ENCODE measurements at places on chromosomes 2 and 18. TPM values are rescaled to one million over a fixed set of nuclear protein-coding genes. Genes with fewer than 3 reads are reported as not detected.

Gene SERPINB7
- total RNA-seq: not detected

- no peak for DNase-seq
- H3K27me3 ChIP-seq: no peaks in the 10 kb centered on the region
- H3K36me3 ChIP-seq: no peaks in the 10 kb centered on the region
- H3K4me3 ChIP-seq: no peak overlapping the region
- no peak overlapping the region for H3K27ac ChIP-seq
- no peaks in the 10 kb centered on the region for H3K4me1 ChIP-seq
These were observed 631.0 kb upstream of the NXPH2 start for GRCh38 chr2:139411236-139411635.

Gene CHRND
- total RNA-seq: not detected

- no peaks in the 10 kb centered on the region for H3K27me3 ChIP-seq
- peaks cover 6% of the 10 kb centered on the region for H3K36me3 ChIP-seq
- H3K27ac ChIP-seq: no peak overlapping the region
- H3K4me1 ChIP-seq: peaks cover 67% of the 10 kb centered on the region
These were observed 131.9 kb upstream of the EML6 start for GRCh38 chr2:54591551-54591950.

- H3K27ac ChIP-seq: no peak overlapping the region
- no peaks in the 10 kb centered on the region for H3K27me3 ChIP-seq
These were observed 143.5 kb upstream of the PID1 start for GRCh38 chr2:229414631-229415030.

- peaks cover 14% of the 10 kb centered on the region for H3K4me1 ChIP-seq
- H3K36me3 ChIP-seq: no peaks in the 10 kb centered on the region
- H3K27me3 ChIP-seq: no peaks in the 10 kb centered on the region
- DNase-seq: no peak
- no peak overlapping the region for H3K27ac ChIP-seq
These were observed 7.5 kb downstream of the SH3RF3 start for GRCh38 chr2:109136542-109136941.

DNA sequence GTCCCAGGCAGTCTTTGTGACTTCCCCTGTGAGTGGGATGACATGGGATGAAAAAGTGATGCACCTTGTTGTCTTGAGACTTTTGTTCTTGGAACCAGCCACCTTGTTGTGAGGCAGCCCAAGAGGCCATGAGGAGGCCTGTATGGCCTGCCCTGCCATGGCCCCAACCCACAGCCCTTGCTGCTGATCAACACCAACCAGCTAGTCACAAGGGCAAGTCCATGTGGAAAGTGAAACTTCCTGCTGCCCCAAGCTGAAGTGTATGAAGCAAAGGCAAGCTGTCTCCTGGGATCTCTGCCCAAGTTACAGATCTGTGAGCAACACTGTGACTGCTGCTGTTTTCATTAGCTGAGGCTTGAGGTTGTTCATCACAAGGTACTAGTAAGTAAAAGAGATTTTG lies 21.6 kb downstream of the TMEM18 start:
- H3K4me3 ChIP-seq: no peak overlapping the region
- H3K27ac ChIP-seq: no peak overlapping the region
- H3K27me3 ChIP-seq: peaks cover 9% of the 10 kb centered on the region

Gene SETBP1
- total RNA-seq: 25.8 TPM

Gene RAB11FIP5
- 20.6 TPM for total RNA-seq

Gene FBLN7
- 2.0 TPM for total RNA-seq

DNA sequence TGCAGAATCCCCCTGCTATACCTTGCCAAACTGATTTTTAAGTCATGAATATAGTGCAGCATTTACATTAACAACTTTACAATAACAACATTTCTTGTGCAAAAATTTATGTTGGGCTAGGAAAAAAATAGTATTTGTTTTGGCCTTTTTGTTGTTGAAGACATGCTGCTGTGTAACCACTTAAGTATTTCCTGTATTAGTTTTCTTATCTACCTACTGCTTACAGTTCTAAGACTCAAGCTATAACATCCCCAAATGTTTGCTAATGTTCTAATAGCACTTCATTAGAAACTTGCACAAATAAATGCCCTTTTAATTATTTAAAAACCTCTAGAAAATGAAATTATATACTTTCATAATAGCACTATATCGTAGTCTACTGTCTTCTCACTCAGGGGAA lies 154.3 kb upstream of the DOCK10 start:
- no peak overlapping the region for H3K27ac ChIP-seq
- no peaks in the 10 kb centered on the region for H3K4me1 ChIP-seq
- H3K4me3 ChIP-seq: no peak overlapping the region

GRCh38 chr2:89763254-89763580 lies 1071.7 kb downstream of the RPIA start:
- H3K4me3 ChIP-seq: no peak overlapping the region
- no peak overlapping the region for H3K27ac ChIP-seq
- peak; percentile 49 for DNase-seq
- no peaks in the 10 kb centered on the region for H3K4me1 ChIP-seq
- no peaks in the 10 kb centered on the region for H3K36me3 ChIP-seq

GRCh38 chr18:13137670-13138419 lies 80.7 kb upstream of the LDLRAD4 start:
- H3K36me3 ChIP-seq: no peaks in the 10 kb centered on the region
- H3K4me1 ChIP-seq: peaks cover 13% of the 10 kb centered on the region
- peak overlapping the region; percentile 83 for H3K27ac ChIP-seq

DNA sequence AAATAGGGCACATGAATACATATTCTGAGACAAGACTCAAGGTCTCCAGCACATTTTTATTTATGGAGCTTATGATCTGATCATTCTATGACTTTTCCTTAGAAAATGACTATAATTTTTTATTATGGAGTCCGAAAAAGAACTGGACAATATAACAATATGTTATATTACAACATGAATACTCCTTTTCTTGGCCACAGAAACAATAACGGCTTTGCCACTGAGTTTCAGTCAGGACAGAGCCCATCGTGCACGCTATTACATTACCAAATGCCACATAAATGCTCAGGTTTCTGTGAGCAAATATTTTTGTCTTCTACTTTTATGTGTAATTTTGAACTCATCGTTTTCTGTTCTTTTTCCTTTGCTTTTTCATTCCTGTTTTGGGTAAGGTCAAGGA lies 509.2 kb upstream of the ZEB2 start:
- H3K27ac ChIP-seq: no peak overlapping the region
- no peaks in the 10 kb centered on the region for H3K36me3 ChIP-seq
- no peak overlapping the region for H3K4me3 ChIP-seq
- no peak for DNase-seq

Gene POMC
- total RNA-seq: 3.9 TPM

DNA sequence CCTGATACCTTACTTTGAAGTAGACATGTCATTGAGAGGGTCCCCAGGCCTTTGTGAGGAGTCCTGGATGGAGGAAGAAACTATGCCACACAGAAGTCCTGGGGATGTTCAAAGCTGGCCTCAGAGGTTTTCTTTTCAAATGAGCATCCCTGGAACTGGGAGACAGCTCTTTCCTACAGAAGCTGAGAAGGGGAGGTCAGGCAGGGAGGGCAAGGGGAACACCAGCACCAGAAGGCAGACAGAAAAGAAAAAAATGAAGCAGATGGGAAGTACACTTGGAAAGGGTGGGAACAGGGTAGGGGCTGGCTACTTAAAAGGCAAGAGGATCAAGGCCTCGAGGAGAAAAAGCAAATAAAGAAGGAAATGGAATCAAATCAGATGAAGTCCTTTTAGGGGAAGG lies 120.0 kb downstream of the FMNL2 start:
- no peak for DNase-seq
- no peaks in the 10 kb centered on the region for H3K27me3 ChIP-seq
- H3K27ac ChIP-seq: no peak overlapping the region
- H3K4me3 ChIP-seq: no peak overlapping the region
